CD14-positive monocyte (primary cell): ENCODE measurements at places on chromosomes 5 and 9.

GRCh38 chr5:58235299-58235698 is 224.6 kb downstream of the PLK2 start:
- peak; percentile 95 for DNase-seq

GRCh38 chr5:80761176-80761575 is 106.4 kb upstream of the DHFR start:
- no peak for DNase-seq

GRCh38 chr9:34884747-34885189 is 73.3 kb upstream of the PHF24 start:
- no peak for DNase-seq

DNA sequence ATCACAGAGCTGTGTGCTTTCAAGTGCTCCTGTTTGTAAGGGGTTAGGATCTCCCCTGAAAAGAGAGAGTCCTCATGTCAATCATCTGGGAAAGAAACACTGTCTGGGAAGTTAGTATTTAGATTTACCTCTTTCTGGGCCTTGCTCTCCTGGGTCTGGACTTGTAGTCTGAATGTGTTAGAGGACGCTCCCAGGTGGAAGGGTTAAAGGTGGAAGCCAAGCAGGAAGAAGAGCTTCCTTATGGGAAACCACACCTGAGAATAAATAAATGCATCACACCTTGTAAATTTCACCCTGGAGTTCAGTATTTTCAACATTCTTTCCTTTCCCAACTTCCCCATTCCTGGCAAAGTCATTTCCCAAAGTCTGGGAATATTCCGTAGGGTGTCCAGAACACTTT is 1.3 kb downstream of the PLGRKT start:
- DNase-seq, result no peak

- no peak for DNase-seq
Observed at GRCh38 chr9:108039493-108039892, 549.9 kb upstream of the KLF4 start.

DNA sequence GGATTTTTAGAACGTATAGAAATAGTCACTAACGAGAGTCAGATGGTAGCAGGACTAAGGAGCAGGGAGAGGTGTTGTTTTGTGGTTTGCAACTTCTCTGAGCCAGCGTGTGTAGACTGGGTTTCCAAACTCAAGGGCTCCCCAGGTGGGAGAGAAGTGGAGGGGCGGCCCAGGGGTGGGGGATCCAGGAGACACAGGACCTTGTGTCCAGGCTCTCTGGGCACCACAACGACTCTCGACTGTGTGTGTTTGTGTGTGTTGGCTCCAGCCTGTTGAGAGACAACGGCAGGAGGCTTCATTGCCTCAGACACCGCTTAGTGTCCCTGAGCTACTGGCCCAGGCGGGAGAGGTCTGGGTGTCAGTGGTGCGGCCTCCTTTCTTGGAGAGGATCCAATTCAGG is 934 bp upstream of the FCN1 start:
- DNase-seq, result no peak

DNA sequence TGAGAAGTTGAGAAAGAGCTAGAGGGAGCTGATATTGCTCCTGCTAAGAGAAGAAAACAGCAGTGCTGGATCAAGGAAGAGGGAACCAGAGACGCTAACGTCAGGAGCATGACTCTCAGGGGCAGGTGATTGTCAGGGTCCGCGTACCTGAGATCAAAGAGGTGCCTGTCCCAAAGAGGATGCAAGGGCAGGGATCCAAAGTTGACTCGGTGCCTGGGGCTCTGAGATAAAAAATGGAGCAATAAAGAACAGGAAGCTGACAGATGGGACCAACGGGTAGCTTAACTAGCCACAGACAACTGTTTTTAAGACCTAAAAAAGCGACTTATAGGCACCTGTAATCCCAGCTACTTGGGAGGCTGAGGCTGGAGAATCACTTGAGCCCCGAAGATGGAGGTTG is 517.8 kb downstream of the IRX1 start:
- DNase-seq, result no peak

DNA sequence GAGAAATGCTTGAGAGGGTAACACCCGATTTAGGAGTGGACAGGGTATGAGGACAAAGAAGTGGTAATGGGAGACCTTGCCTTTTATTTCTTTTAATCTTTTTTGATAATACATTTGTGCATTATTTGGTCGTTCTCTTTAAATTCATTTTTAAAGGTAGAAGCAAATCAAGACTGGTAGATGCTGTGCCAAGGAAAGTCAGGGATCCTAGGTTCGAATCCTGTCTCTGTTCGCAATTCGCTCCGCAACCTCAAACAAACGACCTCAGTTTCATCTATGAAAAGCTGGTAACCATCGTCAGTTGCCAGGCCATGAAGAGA is 353 bp upstream of the TMED9 start:
- no peak for DNase-seq

DNA sequence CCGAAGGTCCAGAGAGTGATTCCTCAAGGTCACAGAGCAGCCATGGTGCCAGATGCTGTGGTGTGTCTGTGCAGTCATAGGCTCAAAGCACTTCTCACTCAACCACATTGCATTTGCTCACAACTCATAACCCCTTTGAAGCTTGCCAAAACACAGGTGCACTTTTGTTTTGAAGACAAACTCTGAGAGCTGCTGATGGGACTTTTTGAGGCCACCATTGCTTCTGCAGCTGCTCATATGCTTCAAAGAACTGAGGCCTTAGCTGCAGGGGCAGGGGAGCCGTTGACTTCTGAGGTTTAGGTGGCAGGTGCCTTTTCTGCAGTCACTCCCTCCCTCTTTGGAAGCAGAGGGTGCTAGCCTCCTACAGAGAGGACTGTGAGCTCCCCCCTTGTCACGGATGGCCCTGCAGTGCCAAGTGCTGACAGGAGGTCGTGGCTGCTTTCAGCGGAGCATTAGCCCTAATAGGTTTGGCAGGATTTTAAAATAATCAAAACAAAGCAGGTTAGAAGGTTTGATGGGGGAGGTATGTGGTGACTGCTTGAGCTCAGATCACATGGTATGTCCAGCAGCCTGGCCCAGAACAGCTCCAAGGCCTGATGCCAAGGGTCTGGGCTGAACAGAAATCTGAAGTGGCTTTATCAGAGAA is 232.1 kb downstream of the MAN2A1 start:
- no peak for DNase-seq

GRCh38 chr5:76401801-76402250 is 1.3 kb upstream of the IQGAP2 start:
- DNase-seq, result peak; percentile 24

GRCh38 chr5:41157272-41157894 is 55.9 kb downstream of the C6 start:
- no peak for DNase-seq

- no peak for DNase-seq
Observed at GRCh38 chr5:170745481-170746071, 37.9 kb upstream of the GABRP start.

DNA sequence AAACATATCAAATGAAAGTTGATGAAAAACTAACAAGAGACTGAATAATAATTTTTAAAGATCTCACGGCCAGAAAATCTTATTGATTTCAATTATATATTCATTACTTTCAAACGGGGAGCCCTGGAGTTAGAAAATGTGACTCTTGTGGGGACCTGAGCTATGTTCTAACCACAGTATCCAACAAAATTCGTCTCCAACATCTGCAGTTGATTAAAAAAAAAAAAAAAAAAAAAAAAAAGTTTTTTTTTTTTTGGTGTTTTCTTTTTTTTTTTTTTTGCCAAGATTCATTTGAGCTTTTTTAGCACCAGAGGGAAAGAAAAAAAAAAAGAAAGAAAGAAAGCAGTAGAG is 144.3 kb upstream of the PIK3R1 start:
- no peak for DNase-seq

GRCh38 chr9:36598273-36598672 is 25.6 kb downstream of the MELK start:
- no peak for DNase-seq

DNA sequence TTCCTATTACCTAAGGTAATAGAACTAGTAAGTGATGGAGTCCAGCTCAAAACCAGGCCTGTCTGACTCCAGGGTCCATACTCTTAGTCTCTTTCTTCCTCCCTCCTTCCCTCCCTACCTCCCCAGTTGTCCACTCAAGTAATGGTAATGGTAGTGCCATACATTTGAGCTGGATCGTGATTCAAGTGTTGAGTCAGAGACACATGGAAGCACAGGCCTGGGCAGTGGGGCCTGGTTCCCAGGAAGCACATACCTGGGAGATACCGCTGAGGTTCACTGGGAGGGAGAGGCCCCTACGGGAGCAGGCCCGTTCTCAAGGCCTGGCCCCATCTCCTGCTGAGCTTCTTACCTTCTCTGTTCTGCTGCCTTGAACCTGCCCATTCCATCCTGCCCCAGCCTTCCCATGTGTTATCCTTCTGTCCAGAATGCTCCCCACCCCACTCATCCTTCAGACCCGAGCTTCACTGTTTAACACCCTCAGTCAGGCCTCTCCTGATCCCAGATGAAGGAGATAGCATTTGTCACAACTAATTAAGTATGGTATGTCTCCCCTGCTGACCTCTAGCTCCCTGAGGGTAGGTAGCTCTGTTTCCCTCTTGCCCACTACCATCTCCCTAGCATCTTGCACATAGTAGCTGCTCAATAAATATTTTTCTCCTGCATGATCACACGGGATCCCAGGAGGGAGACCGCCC is 13.8 kb downstream of the URM1 start:
- DNase-seq, result no peak

- no peak for DNase-seq
Observed at GRCh38 chr9:33277484-33277883, 12.6 kb downstream of the CHMP5 start.

DNA sequence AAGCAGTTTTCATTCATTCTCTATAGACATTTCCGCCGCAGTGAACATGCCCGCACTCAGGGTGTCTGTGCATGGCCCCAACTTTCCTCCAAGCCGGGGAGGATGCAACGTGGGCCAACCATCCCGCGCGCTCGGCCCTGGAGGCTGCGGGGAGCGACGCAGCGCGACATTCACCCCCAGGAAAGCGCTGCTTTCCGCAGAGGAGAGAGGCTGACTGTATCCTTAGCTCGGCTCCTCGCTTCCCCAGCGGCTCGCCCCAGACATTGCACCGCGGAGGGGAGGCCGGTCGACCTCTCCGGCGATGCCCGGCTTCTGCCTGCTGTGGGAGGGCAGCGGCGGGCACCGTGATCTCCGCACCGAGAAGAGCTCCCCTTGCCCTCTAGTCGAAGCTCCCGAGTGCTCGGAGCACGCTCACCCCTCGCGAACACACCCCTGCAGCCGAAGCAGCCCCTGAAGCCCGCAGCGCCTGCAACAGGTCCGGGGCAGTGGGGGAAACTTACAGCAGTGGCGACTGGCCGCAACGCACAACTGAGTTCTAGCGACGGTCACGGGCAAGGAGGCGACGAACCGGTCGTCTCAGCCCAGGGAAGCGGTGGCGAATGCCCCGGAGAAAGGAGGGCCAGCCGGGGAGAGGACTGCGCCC is 600 bp downstream of the ENC1 start:
- DNase-seq, result peak; percentile 51

GRCh38 chr9:77497322-77498198 is 150.6 kb downstream of the GNA14 start:
- DNase-seq, result no peak

GRCh38 chr5:135149956-135150723 is 116.1 kb upstream of the PITX1 start:
- DNase-seq, result no peak

DNA sequence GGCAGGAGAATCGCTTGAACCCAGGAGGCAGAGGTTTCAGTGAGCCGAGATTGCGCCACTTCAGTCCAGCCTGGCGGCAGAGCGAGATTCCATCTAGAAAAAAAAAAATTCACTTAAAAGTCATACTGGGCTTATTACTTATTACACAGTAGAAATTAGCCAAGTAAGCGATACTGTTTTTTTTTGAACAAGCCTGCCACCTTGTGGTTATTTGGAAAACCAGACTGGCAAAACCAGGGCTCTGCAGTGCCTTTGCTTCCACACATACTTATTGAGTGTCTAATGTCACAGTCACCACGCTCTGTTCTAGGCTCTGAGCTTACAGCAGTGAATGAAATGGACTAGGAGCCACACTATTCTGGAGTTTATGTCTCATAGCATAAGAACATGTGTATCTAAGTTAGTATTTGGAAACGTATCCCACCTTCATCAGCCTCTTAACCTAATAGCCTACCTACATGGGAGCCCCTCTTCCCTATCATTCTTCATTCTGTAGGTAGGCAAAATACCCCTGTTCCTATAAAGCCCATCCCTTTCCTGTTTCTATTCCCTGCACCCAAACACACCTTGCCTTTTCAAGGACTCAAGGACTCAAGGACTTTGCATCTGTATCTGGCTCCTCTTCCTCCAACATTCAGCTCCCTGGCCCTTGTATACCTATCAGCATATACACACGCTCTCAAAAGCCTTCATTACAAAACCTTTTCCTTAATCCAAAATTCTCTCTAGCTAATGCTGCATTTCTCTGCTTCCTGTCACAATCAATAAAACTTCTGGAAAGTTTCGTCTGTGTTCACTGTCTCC is 13.9 kb upstream of the BASP1 start:
- DNase-seq, result peak; percentile 53

DNA sequence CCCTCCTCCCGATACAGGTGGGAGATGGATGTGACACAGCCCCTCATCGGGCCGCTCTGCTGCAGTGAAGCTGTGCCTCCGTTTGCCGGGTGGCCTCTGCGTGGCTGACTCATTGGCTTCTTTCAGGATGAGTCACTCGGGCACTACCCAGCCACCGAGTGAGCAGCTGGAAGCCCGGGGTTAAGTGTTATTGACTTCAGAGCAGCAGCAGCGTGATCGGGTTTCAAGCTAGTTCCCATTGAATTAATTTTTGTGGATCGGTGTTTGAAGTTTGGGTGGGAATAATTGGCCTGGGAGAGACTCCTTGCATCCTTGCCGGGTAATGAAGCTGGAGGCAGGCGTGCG is 266.4 kb upstream of the IRX4 start:
- DNase-seq, result no peak

- DNase-seq, result no peak
Observed at GRCh38 chr9:34513567-34514214, 9.1 kb downstream of the ENHO start.
